Thymus (tissue), 14 donors: ENCODE measurements at places on chromosomes 11 and 22. TPM values are rescaled to one million over a fixed set of nuclear protein-coding genes. Genes with fewer than 3 reads are reported as not detected.

ANKK1 gene
- 2.4 TPM for polyA plus RNA-seq

YPEL4 gene
- 5.9 TPM for polyA plus RNA-seq

SOX6 gene
- polyA plus RNA-seq: 1.2 TPM

OR8D1 gene
- not detected for polyA plus RNA-seq

GRCh38 chr11:25793637-25794036 is 538.3 kb upstream of the ANO3 start:
- DNase-seq: no peak

DNA sequence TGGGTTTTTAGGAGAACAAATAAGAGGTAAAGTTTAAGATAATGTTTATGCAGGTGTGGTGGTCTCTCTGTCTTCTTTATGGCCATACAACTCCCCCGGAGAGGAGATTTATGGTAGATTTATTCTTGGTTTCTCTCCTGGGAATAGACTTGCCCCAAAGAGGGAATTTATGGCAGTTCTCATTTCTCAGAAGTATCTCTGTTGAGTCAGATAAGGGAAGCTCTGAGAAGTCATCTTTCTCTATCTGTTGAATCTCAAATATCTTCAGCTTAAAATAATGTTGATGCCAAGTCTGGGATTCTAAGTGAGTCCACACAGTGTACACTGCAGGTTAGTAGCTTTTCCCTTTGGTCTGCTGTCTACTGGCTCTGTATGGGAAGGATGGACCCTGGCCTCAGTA is 276.4 kb upstream of the PLET1 start:
- DNase-seq: no peak

GRCh38 chr11:57303990-57304579 is 20.7 kb downstream of the TNKS1BP1 start:
- DNase-seq: no peak

DNA sequence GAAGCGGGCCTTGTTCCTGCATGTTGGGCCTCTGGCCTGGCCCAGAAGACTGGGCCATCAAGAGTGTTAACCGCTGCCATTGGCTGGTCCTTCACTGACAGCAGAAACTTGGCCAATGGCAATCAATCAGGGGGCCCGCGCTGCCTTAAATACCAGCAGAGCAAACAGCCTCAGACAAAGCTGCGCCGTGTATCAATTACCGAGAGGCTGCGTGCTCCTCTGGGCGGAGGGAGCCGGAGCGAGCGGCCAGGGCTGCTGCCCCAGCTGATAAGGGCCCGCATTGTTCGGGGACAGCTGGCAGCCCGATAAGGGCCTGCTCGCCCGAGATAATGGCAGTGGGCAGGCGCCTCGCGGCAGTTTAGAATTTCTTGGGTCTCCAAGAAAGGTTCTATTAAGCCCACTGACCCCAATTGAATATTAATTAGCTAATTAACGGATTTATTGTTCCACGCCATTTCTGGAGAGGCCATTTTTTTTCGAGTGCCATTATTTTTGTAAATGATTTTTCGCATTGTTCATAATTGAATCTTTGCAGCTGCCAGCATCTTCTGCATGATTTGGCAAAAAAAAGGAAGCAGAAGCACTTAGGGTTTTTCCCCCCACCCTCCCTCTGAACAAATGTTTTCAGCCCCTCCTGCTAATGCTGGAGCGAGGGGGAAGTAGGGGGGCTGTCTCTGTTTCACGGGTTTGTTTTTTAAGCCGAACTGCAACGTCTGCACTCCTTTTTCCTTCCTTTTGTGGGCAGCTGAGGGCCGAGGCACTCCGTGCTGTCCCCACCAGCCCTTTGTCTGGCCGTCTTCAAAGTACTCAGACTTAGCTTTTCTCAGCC is 37.6 kb upstream of the RIC3 start:
- DNase-seq: no peak

DNA sequence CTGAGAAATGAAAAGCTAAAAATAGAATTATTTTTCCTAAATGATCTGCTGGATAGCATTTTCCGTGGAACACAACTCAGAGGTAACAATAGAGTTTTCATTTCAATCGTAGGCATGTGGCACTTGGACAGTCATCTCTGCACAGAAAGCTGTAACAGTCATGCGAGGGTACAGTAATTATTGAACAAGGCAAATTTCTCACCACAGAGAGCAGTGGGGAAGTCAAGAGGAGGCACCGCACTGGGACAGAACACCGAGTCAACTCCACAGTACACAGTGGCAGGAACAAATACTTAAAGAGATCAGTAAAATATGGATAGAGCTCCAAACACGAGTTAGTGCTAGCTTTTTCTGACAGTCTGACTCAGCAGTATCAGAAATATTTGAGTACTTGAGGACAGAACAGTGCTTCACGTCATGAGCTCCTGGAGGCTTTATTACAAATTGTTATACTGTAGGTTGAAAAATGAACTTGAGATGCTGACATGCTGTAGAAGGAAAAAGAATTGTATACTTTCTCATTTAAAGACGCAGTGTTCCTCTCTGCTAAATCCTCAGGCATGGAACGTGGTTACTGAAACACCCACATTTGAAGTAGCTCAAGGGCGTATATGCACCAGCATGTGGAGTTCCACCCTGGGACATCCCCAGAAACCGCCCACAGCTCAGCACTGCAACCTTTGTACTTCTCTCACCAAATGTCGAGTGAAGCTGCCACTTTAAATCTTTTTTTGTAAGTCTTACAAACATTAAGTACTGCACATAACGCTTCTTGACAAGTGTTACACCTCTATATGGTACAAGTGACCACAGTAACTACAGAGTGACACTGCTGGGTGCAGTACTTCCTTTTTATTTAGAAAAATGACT is 27.4 kb upstream of the YPEL1 start:
- DNase-seq: no peak

- no peak for DNase-seq
These were observed 216.2 kb upstream of the ARHGAP20 start for GRCh38 chr11:110928391-110928790.

GRCh38 chr11:73380897-73381410 is 4.8 kb downstream of the RELT start:
- DNase-seq: no peak

GRCh38 chr11:72577271-72577721 is 96.9 kb downstream of the PDE2A start:
- no peak for DNase-seq

DNA sequence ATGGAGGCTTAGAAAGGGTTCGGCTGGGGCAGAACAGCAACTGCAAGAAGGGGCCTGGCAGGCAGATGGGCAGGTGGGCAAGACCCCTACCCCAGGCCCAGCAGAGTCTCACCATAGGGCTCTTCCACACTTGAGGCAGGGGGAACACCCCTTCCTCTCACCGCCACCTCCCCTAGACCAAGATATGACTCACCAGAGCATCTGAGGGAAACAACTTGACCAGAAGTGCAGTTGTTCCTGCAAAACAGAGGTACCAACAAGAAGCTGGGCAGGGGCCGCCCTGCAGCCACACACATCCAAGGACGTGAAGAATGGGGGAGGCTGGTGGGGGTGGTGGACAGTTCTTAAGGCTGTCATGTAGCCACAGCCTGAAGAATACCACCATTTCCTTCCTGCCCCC is 10.9 kb downstream of the TMPRSS5 start:
- DNase-seq: no peak

DNA sequence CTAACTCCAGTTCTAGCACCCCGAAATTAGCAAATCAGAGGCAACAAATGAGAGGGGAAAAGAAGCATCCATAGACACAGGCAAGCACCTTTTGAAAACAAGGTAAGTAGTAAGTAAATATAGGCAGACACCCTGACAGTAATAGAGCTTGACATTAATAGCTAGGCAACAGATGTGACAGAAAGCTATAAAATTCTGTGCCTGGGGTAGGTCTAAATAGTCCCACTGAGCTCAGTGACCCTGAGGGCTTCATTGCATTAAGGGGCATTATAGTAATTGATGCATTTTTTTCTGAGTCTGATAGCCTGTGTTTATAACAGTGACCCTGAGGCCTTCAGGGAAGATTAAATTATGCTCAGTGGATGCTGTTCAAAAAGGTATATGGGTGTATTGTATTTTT is 197.1 kb downstream of the HIPK3 start:
- no peak for DNase-seq

DNA sequence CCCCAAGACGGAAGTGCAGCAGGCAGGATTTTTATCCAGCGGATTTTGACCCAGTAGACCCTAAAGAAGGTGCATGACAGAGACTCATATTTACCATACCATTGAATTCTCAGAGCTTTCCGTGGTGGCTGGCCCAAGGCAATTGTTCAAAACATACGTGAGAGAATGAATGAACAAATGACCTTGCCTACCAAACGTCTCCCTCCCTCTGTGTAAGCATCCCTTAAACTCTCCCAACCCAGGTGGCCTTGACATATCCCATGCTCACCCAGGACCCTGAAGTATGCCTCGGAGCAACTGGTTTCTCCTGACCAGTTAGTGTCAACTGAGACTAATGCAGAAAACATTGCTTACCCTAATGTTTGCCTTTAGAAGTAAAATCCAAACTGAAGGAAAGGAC is 154.9 kb downstream of the TEAD1 start:
- DNase-seq: no peak

DNA sequence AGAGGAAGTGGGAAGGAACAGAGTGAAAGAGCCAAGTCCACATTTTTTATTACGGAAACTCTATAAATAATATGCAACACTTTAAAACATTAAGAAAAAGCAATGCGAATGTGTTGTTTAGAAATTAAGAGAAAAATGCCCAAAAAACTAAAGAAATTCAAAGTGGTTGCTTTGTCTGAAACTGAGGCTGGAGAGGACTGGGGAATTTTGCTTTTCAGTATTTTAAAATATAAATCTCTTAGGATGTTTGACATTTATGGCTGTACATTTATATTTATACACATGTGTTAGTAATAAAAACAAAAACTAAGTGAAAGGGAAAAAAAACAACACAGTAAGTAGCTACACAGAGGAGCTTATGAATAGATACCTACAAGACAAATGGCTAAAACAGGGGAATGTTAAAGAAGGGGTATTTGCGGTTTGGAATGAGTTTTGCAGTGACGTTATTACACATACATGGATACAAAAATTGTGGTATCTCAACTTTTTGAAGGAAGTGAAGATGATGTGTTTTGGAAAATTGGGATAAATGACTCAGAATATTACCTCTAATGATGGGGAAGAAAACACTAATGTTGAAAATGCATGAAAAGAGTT is 97.0 kb upstream of the DRD2 start:
- no peak for DNase-seq

GRCh38 chr11:66317322-66317722 is 478 bp upstream of the CD248 start:
- peak; percentile 67 for DNase-seq

- no peak for DNase-seq
These were observed 33.6 kb upstream of the FIBIN start for GRCh38 chr11:26960281-26960680.

GRCh38 chr11:122085264-122085663 is 30.8 kb downstream of the BLID start:
- no peak for DNase-seq

DNA sequence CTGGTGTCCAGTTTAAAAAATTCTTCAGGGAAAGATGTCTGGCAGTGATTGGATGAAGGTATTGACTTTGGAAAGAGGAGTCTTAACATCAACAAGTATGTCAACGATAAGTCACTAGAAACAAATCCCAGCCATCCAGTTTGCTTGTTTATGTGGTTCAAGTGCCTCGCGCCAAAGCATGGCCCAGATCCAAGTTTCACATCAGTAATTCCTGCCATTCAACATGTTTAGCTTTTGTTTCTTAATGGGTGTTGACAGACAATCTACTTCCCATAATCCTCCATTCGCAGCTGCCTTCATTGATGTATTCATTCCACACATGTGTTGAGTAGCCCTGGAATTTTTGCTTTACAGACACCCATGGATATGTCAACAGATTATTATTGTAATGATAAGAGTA is 77.8 kb downstream of the UBASH3B start:
- DNase-seq: no peak

DNA sequence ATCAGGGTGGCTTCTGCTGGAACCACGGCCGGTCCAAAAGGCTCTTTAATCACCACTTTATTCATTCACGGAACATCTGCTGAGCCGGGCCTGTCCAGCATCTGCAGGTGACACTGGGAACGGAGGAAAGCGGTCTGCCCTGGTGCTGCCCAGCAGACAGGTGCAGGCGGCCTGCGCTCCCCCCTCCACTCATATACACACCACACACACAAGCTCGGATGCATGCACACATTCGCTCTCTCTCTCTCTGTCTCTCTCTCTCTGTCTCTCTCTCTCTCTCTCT is 736.9 kb downstream of the BRD1 start:
- DNase-seq: no peak

- DNase-seq: no peak
These were observed 247.6 kb downstream of the ETS1 start for GRCh38 chr11:128339792-128340191.

DNA sequence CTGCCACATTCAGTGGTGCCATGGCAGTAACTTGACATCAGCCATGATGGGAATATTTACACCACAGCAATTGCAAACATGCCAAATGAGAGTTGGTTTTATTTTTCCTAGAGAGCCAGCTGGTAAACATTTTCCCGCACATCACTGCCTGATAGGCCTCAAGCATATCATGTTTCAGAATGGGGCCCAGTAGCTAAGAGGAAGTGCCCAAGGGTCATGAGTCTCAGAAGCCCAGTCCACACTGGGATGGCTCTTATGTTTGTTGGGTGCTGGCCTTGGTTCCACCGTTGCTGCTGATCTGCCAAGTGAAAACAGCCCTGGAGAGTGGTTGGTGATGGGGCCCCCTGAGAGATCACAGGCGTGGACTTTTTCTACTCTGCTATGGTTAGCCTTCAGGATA is 64.3 kb upstream of the NAV2 start:
- DNase-seq: no peak

DNA sequence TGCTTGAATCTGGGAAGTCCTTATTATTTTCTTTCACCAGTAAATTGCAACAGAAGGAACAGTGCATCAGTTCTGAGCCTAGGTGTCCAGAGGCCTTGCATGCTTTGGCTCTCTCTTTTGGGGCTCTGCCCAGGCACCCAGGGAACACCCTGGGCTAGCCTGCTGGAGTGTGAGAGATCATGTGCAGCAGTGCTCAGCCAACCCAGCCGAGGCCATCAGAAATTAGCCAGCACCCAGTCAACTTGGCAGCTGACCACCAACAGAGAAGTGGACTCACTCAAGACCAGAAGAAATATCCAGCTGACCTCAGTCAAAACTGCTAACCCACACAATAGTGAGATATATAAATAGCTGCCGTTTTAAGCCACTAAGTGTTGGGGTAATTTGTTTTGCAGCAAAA is 11.2 kb upstream of the P4HA3 start:
- DNase-seq: no peak

DNA sequence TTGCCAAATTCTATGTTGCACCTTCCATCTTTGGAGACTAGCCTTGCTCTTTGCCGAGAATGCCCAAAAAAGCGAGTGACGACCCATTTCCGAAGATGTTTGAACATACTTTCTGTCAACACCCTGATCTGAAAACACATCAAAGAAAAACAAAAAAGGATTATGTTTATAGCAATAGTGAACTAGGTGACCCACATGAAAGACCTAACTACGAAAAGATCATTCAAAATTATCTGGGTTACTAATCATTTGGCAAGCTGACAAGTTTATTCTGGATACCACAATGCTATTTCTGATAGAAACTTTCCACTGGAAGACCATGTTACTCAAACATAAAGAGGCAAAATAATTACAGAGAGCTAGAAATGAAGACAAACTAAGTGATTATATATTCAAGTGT is 27.0 kb downstream of the KCNJ1 start:
- no peak for DNase-seq
